HuH-7.5 (cell line): ENCODE measurements at places on chromosomes 3 and 15.

- DNase-seq: no peak
Measured at GRCh38 chr3:45548681-45549075, 45.9 kb upstream of the LIMD1 start.

- DNase-seq: no peak
Measured at GRCh38 chr3:110126065-110126464, 788.7 kb upstream of the DPPA4 start.

GRCh38 chr3:72632129-72632528 is 216.1 kb downstream of the SHQ1 start:
- DNase-seq: no peak

DNA sequence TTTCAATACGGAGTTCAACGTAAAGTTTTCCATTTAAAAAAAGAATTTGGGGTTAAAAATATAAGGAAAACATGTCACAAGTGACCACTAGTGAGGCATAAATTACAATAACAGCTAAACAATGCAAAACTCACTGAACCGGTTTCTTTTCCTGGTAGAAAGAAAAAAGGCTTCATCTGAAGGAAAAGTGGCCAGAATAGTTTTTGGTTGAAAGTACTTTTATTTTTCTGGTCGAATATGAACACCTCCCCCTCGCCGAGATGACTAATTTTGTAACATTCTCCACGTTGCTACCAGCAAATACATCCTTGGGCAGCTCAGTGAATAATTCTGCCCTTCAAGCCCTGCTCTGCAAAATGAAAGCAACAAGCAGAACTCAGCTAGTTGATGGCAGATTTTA is 3.9 kb upstream of the SRGAP3 start:
- DNase-seq: no peak

DNA sequence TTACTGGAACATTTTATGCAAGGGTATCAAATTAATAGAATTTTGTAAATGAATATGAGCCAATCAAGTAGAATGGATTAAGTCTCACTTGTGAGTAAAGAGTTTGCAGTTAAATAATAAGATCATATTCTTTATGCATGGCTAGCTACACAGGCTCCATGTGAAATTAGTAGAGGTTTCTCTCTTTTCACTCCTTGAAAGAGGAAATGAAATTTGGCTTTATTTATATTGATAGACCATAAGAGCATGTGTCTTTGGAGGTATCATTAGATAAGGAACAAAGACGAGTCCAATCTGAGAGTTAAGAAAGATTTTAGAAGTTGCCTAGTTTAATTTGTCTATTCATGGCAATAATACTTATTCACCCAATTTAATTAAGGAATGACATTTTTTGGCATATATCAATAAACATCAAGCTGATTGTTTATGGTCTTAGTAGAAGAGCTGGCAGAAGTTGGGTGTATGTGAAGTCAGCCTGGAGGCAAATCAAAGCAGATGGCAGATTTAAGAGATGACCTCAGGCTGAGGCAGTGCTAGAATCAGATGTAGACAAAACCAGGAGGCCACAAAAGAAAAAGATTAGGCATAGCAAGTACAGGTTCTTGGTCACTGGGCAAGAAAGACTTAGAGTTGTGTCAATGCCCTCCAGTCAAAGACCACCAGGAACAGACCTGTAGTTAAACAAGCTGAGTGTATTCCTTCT is 406.5 kb upstream of the ARHGEF26 start:
- DNase-seq: no peak

DNA sequence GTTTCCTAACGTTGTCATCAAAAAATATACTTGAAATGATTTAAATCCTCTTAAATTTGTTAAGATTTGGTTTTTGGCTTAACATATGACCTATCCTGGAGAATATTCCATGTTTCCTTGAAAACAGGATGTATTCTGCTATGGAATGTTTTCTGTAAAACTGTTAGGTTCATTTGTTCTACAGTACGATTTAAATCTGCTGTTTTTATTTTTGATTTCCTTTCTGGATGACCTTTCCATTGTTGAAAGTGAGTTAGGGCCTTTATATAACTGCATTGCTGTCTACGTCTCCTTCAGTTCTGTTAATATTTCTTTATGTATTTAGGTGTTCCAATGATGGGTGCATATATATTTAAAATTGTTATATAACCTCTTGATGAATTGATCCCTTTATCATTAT is 465.3 kb upstream of the ALCAM start:
- DNase-seq: no peak

DNA sequence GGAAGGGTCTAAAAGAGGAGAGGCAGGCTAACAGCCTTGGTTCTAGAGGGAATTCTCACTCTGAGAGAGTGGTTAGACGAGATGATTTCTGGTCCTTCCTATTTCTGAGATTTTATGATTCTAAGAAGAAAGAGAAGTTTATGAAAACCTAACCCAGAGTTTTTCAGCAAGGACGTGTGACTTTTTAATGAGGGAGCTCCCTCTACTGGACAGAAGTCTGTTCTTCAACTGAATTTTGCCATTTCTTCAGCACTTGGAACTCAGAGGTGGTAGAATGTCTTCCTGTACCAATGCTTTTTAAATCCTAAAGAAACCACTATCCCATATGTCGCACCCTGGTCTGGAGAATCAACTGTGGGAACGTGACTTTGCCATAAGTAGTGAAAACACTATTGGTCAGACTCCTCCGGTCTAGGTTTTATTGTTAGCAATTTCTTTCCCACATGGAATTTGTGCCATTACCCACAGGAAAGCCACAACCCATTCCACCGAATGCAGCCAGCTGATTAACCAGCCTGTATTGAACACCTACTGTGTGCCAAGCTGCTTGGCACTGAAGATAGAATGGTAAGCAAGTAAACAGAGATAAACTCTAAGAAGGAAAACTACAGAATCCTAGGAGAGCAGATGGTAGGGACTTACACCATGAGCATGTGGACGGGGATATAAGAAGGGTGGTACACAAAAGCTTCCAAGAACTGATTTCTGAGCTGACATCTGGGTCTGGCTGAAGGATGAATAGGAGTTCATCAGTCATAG is 199.5 kb upstream of the LMCD1 start:
- peak; percentile 28 for DNase-seq

GRCh38 chr3:8110966-8111798 is 390.4 kb upstream of the LMCD1 start:
- DNase-seq: peak; percentile 18

GRCh38 chr3:101836652-101837598 is 12.4 kb upstream of the NFKBIZ start:
- no peak for DNase-seq

GRCh38 chr3:29515451-29515850 is 234.6 kb downstream of the RBMS3 start:
- no peak for DNase-seq

GRCh38 chr3:74861211-74861610 is 246.8 kb upstream of the CNTN3 start:
- DNase-seq: no peak

DNA sequence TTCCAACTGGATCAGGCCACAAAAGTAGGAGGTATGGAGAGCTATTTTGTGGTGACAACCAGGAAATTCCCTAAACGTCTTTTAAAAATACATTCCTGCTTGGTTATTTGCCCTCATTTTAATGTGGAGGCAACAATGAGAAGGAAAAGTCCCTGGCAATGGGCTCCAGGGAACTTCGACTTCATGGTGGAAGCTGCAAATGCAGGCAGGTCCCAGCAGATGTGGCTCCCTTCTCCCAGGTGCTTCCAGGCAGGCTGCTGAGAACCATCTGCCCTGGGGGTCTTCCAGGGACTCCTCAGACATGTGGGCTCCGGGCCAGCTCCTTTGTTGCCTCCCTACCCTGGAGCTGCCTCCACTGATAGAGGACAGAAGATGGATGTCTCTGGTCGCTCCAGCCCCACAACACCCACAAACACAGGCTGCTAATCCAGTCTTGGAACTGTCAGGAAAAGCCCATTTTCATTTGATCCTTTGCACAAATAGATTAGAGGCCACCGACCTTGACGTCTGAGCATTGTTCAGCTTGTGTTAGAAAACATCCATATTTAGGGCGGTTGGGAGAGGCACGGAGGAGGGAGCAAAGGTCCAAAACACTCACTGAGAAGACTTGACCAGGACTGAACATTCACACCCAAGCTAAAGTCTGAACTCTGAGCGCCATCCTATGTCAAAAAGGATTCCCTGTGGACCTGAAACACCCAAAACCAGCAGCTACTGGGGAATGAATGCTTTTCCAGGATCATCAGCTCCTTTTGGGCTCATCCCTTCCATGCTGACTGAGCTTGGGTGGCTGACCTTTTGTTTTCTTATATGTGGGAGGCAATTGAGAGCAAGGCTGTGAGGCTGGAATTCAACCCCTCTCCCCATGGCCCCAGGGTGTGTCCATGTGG is 30.2 kb upstream of the SLCO2A1 start:
- no peak for DNase-seq

DNA sequence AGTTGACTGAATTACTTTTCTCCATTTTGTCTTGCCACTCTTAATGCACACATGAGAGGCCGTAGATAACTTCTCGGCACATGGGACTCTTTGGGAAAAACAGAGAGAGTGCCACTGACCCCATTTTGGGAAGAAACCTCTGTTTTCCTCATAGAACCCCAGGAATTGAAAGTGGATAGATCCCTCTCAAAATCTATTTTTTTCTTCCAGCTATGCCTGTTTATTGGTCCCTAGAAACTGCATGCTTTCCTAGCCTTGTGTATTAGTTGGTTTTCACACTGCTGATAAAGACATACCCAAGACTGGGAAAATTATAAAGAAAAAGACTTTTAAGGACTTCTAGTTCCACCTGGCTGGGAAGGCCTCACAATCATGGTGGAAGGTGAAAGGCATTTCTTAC is 23.7 kb upstream of the TMEM45A start:
- no peak for DNase-seq
